ENCODE measurements at places on chromosomes 3 and 15.

DNA sequence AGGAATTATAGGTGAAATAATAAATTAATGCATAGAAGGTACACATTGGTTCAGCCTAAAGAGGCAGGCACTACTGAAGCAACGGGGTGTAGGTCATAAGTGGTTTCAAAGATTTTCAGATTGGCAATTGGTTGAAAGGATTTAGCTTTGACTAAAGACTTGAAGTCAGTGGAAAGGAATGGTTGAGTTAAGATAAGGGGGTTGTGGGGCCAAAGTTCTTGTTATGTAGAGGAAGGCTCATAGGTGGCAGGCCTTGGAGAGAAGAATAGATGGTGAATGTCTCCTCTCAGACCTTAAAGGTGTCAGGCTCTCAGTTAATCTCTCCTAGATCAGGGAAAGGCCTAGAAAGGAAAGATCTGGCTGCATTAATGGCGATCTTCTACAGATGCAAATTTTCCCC lies 209.8 kb downstream of the ATP10A start:
- DNase-seq: no peak

GRCh38 chr15:50341616-50342136 lies 13.3 kb downstream of the GABPB1 start:
- no peak for DNase-seq

DNA sequence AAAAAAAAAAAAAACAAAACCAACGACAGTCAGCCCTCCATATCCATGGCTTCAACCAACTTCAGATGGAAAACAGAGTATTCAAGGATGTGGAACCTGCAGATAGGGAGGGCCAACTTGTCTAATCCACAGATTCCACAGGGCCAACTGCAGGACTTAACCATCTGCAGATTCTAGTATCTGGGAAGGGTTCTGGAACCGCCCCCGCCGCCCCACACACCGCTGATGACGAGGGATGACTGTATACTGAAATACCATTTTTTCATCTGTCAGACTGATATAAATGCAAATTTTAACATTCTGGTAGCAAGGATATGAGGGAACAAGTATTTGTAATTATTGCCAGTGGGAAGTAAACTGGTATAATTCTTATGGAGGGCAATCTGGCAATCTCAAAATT lies 29.5 kb downstream of the ADPGK start:
- DNase-seq: no peak

DNA sequence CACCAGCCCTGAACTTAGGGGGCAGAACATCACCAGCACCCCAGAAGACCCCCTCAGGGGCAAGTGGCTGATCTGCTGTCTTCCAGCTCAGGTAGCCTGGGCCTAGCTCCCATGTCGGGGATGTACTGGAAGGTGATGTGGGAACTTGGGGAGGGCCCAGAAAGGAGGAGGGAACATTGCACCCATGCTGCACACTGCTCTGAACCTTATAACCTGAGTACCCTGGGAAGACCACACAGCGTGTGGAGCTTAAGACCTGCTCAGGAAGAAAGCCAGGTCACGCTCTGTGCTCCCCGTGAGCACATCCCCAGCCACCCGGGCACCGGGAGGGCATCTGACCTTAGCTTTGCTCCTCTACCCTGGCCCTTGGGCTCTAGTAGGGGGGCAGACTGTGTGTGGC lies 159.4 kb downstream of the ATP10A start:
- DNase-seq: peak; percentile 81

GRCh38 chr3:106004137-106004681 lies 135.4 kb upstream of the CBLB start:
- DNase-seq: no peak

DNA sequence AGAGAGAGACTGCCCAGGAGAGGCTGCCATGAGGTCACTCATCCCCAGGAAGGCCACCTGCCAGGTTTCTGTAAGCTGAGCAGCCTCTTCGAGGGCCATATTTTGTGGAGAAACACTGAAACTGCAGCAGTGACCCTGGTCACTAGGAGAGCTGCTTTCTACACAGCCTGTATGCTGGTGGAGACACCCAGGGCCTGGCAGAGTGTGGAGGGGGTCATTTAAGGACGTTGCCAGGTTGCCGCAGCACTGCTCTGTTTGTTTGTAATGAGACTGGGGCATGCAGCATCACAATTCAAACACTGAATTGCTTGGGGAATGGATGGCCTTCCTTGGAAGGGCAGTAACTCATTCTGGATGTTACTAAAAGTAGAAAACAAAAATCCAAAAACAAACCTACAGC lies 104.9 kb upstream of the TRIM42 start:
- no peak for DNase-seq

DNA sequence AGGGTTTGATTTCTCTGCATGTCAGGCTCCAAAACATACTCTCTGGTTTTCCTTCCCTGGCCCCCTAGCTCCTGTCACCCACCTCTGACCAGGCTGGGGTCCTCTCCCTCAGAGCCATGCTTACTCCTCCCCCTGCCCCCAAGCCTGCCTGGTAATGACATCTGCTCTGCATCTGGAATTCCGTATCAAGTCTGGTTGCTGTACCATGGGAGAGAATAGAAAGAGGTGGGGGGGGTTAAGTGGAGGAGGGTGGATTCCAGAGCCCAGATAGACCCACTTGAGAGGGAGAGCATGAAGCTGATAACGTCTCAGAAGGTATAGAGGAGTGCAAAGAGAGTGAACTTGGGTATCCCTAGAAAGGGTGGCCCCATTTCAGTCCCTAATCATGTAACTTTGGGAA lies 4.2 kb downstream of the IGDCC4 start:
- DNase-seq: no peak

DNA sequence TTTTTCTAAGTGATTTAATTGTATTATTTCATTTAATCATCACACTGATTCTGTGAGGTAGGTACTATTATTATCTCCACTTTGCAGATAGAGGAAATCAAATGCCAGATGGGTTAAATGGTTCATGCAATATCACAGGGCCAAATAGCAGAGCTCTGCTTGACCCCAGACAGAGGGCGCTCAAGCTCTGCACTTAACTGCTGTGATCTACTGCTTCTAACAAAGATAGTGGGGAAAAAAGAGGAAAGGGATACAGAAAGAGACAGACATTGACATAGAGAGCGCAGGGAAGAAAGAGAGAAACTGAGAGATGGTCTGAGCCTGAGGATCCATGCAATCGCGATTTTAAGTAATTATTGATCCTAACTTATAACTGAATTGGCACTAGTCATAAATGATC lies 279.1 kb upstream of the THRB start:
- DNase-seq: no peak

DNA sequence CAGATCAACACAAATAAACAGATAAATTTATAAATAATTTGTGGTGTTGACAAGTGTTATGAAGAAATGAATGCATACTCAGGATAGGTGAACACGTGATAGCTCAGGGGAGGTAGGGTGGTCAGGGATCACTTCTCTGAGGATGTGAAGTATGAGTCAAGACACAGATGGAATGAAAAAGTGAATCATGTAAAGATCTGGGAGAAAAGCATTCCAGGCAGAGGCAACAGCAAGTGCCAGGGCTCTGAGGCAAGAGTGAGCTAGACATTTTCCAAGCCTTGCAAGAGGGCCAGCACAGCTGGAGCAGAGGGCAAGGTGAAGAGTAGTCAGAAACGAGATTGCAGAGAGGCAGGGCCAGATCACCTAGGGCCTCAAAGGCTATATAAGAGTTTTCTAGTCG lies 177.8 kb downstream of the WNT5A start:
- DNase-seq: no peak

- DNase-seq: no peak
Observed at GRCh38 chr15:96147267-96147666, 183.2 kb upstream of the NR2F2 start.

- no peak for DNase-seq
Observed at GRCh38 chr3:14143271-14144225, 18.7 kb downstream of the TMEM43 start.

DNA sequence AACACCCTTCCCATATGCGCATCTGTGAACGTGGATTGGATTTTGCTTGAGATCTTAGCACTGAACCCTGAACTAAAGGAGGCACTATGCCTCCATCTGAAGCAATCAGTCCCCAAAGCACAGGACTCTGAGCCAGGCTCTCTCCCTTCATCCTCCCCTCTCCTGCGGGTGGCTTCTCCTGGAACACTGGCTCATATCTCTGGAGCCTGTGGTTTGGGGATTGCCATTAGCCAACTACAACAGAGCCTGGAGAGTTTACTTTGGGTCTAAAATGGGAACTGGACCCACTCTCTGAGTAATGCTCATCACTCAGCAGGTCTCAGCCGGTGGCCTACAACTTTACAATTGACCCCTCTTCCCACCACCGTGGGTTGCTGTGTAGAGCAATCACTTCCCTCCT lies 190.8 kb upstream of the HES1 start:
- DNase-seq: no peak

- DNase-seq: no peak
Observed at GRCh38 chr3:140164156-140164555, 229.2 kb downstream of the CLSTN2 start.

DNA sequence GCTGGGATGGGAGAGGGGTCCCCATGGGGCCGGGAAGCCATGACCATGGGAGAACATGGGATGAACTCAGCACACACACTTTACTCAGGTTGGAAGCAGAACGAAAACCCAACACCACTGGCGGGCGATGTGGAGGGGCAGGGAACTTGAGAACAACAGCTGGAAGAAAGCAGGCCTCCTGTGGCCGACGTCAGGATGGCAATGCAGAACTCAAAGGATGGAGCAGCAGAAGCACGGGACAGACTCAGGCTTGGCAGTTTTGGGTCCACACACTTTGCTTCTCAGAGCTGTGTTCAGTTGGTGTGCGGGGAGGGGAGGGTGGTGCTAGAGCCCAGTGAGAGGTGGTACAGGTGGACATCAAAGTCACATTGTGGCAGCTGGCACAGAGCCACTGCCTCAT lies 80.7 kb downstream of the SEC22A start:
- peak; percentile 79 for DNase-seq

GRCh38 chr3:127764301-127764700 lies 58.0 kb downstream of the MGLL start:
- no peak for DNase-seq

- no peak for DNase-seq
Observed at GRCh38 chr3:187044867-187045552, 94.3 kb downstream of the RPL39L start.

DNA sequence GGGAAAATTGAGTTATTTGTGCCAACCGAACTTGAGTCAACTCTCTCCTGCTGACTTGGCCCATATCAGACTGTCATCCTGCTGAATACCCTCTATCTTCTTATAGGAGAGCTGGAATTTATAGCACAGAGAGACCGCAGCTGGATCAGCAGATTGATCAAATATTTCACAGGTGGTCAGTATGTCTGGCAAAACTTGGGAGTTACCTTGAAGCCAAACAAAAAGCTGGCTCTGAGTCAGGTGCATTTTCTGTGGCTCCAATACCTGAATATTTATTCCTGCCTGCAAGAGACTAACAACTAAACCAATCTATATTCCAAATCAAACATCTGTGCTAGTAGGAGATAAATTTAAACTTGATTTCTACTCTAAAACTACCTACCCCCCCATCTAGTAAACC lies 752.1 kb upstream of the ALCAM start:
- DNase-seq: no peak

- DNase-seq: no peak
Observed at GRCh38 chr15:70235347-70235746, 137.6 kb upstream of the TLE3 start.

- no peak for DNase-seq
Observed at GRCh38 chr3:55765398-55765797, 278.3 kb upstream of the WNT5A start.

All from mesenteric fat pad (tissue), 1 donor.